ENCODE measurements at places on chromosomes 6 and 20. TPM values are rescaled to one million over a fixed set of nuclear protein-coding genes. Genes with fewer than 3 reads are reported as not detected.

DNA sequence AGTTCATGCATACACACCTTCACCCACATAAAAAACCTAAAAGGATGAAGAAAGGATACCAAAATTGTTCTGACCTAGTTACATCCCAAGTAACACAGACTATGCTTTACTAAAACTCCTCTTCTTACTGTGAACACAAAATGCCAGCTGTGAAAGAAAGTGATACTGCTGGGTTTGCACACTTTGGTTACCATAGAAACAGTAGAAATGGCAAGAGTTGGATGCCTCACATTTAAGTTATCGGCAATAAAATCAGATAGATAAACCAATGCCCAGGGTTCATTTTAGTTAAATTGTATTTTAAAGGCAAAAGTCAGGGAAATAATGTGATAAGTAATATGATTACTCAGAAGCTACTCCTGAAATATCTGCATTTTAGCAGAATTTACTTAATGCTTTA is 161.9 kb downstream of the CDK19 start:
- DNase-seq = no peak

DNA sequence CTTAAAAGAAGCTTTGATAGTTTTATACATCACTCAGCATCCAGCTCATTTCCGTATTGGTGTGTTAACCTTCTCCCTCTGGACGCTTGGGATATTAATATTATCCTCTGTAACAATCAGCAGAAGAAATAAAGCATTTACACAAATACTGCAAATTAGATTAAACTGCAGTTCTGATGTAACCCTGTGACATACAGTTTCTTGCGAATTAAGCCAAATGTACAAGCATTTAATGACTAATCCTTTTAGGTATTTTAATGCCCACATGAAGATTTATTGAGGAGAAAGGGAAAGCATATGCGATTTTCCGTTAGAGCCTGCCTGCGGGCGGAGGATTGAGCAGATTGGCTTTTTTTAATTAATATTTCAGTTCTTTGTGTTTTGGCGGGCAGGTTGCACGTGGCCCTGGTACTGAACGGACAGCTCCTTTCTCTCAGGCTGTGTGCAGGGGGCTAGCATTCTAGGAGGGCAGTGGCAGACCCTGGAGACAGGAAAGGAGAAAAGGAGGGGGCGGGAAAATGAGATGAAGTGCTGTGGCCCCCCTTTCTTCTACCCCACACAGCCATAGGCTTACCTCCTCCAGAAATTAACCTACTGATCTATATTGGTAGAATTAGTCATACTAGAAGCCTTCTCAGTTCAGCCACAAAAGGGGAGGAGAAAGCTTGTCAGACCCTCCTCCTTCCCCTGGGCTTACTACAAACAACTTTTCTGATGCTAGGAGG is 14.1 kb upstream of the TFAP2D start:
- no peak for DNase-seq

GRCh38 chr20:43653966-43654365 is 12.9 kb upstream of the MYBL2 start:
- DNase-seq = no peak

GRCh38 chr6:66264376-66264775 is 557.4 kb upstream of the EYS start:
- peak; percentile 2 for DNase-seq

DNA sequence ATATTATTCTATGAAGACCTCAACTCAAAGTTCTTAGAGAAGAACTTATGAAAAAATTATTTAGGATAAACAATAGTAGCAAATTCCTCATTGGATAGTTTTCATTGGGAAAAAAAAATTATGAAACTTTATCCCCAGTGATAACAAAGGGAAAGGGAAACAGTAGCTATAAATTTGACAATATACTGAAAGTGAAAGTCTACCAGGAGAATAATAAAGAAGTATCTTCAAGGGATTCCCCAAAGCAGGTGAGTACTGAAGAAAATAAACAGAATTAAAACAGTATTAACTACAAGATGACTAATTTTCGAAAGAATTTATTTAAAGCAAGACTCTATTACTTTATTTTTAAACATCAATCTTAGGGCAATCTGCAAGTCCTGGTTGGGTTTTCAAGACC is 56.4 kb downstream of the REPS1 start:
- DNase-seq = no peak

GRCh38 chr6:34284563-34285447 is 36.0 kb upstream of the SMIM29 start:
- DNase-seq = no peak

DNA sequence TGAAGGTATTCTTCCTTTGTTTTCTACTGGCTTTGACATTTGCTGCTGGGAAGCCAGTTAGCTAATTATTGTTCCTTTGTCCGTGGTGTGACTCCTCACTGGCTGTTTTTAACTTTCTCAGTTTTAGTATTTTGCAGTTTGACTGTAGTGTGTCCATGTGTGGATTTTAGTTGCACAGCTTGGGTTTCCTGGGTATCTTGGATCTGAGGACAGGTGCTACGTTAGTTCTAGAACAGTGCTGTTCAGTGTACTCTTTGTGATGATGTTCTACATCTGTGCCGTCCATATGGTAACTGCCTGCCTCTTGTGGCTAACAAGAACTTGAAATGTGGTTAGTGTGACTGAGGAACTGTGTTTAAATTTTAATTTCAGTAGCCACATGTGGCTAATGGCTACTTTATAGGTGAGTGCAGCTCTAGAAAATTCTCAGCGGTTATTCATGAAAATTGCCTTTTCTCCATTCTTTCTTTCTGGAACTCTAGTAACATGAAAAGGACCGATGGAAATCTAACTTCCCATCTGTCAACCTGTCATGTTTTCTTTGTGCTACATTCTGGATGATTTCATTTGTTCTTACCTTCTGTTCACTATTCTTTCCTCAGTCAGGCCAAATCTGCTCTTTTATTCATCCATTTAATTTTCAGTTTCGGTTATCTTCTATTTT is 7.4 kb downstream of the SNX9 start:
- no peak for DNase-seq

DNA sequence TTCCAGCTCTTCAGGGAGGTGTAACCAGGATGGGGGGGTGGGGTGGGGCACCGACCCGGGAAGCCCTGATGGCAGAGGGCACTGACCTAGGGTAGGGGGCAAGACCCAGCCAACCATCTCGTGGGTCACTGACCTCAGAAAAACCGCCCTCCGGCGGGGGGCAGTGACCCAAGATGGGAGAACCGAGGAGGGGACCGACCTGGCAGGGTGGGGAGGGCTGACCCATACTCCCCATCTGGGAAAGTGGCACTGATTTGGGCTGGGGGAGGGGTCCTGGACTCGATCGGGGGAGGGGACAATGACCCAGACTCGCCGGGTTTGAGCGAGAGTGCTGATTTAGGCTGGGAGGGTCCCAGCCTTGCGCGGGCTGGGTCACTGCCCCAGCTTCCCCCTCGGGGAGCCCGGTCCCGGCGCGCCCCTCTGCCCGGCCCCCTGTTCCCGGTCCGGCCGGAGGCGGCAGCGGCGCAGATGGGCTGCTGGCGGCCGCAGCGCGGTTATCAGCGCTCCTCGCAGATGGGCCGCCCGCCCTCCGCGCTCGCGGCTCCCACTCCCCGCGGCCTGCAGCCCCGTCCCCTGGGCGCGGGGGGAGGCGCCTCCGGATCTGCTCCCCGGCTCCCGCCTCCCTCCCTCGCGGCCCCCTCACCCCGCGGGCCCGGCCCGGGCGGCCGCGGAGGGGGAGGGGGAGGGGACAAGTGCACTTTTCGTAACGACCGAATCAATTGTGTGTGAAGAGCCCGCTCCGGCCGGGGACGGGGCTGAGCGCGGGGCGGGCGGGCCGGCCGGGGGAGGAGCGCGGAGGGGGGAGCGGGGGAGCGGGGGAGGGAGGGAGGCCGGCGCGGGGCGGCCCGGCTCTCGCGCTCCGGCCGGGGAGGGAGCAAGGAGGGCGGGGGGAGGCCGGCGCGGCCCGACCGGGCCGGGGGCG is 2.2 kb downstream of the NOL4L start:
- no peak for DNase-seq

GRCh38 chr6:63819831-63820230 is 184.2 kb downstream of the PHF3 start:
- no peak for DNase-seq

DNA sequence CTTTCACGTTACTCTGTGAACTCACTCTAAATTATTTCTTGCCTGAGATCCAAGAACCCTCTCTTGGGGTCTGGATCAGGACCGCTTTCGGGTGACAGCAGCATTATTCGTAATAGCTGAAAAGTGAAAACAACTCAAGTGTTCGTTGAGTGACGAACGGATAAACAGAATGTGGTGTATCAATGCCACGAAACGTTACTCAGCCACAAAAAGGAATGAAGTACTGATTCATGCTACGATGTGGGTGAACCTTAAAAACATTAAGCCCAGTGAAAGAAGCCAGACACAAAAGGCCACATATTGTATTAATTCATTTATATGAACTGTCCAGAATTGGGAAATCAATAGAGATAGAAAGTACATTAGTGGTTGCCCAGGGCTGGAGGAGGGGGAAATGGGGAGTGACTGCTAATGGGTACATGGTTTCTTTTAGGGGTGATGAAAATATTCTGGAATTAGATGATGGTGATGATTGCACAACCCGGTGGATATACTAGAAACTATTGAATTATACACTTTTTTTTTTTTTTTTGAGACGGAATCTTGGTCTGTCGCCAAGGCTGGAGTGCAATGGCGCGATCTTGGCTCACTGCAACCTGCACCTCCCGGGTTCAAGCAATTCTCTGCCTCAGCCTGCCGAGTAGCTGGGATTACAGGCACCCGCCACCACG is 8.4 kb downstream of the PTGIS start:
- no peak for DNase-seq

- DNase-seq = no peak
These were observed 7.5 kb upstream of the APCDD1L start for GRCh38 chr20:58522666-58523065.

DNA sequence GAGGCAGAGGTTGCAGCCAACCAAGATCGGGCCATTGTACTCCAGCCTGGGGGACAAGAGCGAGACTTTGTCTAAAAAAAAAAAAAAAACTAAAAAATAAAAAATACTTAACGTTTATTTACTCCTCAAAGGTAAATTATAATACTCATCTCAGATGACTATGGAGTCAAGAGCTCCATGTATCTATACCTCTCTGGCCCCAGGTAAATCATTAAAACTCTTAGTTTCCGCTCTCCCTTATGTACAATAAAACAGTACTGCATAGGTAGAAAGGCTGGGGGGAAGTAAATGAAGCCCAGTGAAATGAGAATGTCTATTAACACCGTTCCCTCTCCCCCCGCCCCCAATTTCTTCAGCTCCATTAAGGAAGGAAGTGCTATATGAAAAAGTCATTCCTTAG is 1.2 kb downstream of the SRSF12 start:
- no peak for DNase-seq

DNA sequence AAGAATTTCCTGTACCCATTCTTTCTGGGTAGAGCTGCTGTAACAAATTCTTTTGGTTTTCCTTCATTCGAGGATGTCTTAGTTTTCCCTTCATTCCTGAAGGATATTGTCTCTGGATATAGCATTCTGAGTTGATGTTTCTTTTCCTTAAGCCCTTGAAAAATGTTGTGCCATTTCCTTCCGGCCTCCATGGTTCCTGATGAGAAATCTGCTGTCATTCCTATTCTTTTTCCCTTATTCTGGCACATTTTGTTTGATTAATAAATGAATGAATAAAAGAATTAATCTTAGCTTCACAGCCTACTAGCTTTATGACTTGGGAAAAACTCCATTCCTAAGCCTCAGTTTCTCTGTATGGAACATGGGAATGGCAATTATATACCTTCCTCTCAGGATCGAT is 173.1 kb downstream of the EYA2 start:
- peak; percentile 17 for DNase-seq

- DNase-seq = no peak
These were observed 68.4 kb upstream of the PHIP start for GRCh38 chr6:79146421-79146820.

The NEU1 gene
- polyA plus RNA-seq = 16.0 TPM

The PIGT gene
- 62.0 TPM for polyA plus RNA-seq

The CST5 gene
- not detected for polyA plus RNA-seq
